ENCODE measurements at places on chromosomes 12 and 14. TPM values are rescaled to one million over a fixed set of nuclear protein-coding genes. Genes with fewer than 3 reads are reported as not detected.

MMP17 gene
- total RNA-seq = 6.1 TPM

SAMD4A gene
- total RNA-seq = 135 TPM

DNA sequence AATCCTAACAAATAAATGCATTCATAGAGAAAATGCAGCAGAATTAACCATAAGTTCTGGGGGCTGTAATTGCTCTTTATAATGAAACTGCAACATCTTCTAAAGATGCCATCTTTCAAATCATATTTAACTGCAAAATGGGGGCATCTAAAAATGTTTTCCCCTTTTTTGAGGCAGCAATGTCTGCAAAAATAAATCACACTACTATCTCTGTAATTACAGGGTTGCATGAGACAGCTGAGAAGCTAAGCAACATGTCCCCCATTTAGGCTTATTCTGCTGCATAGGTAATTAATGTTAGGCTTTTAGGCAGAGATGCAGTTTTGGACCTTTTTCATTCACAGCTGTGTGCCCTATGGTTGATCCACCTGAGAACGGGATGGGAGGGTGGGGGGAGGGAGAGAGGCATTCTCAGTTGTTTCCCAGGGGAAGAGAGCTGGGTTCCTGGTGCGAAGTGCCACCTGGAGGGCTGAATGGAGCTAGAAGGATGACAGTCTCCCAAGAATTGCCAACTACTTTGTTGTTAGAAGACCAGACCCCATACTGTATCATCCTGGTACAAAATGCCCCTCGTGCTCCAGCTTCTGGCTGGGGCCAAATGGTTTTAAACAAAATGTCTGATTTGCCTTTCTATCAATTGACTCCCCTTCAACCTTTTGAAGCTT is 154.2 kb downstream of the APAF1 start:
- no peak overlapping the region for H3K27ac ChIP-seq
- H3K4me1 ChIP-seq = no peaks in the 10 kb centered on the region
- DNase-seq = no peak
- no peak overlapping the region for H3K4me3 ChIP-seq
- H3K36me3 ChIP-seq = no peaks in the 10 kb centered on the region
- no peaks in the 10 kb centered on the region for H3K27me3 ChIP-seq

TTLL5 gene
- total RNA-seq = 25.7 TPM

TAS2R9 gene
- not detected for total RNA-seq

- no peaks in the 10 kb centered on the region for H3K27me3 ChIP-seq
- H3K27ac ChIP-seq = no peak overlapping the region
- DNase-seq = no peak
- H3K4me1 ChIP-seq = no peaks in the 10 kb centered on the region
- no peak overlapping the region for H3K4me3 ChIP-seq
- H3K36me3 ChIP-seq = no peaks in the 10 kb centered on the region
Measured at GRCh38 chr12:89861086-89861485, 152.4 kb upstream of the ATP2B1 start.

DNA sequence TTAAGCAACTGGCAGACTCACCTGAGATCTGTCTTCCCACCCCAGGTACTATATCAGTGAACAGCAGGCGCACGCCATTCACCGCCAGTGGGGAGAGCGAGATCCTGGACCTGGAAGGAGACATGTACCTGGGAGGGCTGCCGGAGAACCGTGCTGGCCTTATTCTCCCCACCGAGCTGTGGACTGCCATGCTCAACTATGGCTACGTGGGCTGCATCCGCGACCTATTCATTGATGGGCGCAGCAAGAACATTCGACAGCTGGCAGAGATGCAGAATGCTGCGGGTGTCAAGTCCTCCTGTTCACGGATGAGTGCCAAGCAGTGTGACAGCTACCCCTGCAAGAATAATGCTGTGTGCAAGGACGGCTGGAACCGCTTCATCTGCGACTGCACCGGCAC is 544.5 kb downstream of the NRXN3 start:
- H3K4me1 ChIP-seq = no peaks in the 10 kb centered on the region
- H3K27me3 ChIP-seq = no peaks in the 10 kb centered on the region
- DNase-seq = no peak
- H3K4me3 ChIP-seq = no peak overlapping the region
- H3K27ac ChIP-seq = no peak overlapping the region

- peaks cover 37% of the 10 kb centered on the region for H3K27me3 ChIP-seq
- H3K27ac ChIP-seq = no peak overlapping the region
- no peaks in the 10 kb centered on the region for H3K36me3 ChIP-seq
- peak overlapping the region; percentile 42 for H3K4me3 ChIP-seq
Measured at GRCh38 chr14:77498984-77499527, 440 bp upstream of the ISM2 start.

- H3K36me3 ChIP-seq = peaks cover 3% of the 10 kb centered on the region
- H3K27ac ChIP-seq = no peak overlapping the region
- no peaks in the 10 kb centered on the region for H3K27me3 ChIP-seq
- H3K4me1 ChIP-seq = no peaks in the 10 kb centered on the region
- no peak overlapping the region for H3K4me3 ChIP-seq
Measured at GRCh38 chr14:103015426-103015825, 41.9 kb downstream of the CDC42BPB start.

OSGEP gene
- 41.3 TPM for total RNA-seq

DNA sequence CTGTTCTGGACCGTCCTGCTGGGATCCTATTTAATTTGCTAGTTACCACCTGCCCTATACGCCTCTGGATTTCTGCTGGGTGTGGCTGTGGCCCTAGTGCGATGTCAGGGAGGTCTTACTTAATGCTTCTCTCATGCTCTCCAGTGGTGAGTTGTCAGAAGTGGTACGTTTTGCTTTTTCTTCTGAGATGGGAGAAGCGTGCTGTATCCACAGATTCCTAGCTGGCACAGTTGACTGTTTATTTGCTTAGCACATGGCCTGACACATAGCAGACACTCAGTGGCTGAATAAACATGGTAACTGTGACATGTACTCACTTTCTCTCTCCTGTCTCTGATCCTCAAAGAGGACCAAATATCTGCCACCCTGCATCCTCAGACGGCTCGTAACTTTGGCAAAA is 107.3 kb downstream of the CACNA1C start:
- no peak overlapping the region for H3K4me3 ChIP-seq
- no peaks in the 10 kb centered on the region for H3K4me1 ChIP-seq
- no peaks in the 10 kb centered on the region for H3K36me3 ChIP-seq
- H3K27me3 ChIP-seq = no peaks in the 10 kb centered on the region

EMC9 gene
- 20.9 TPM for total RNA-seq

CLEC14A gene
- 13.2 TPM for total RNA-seq

DNA sequence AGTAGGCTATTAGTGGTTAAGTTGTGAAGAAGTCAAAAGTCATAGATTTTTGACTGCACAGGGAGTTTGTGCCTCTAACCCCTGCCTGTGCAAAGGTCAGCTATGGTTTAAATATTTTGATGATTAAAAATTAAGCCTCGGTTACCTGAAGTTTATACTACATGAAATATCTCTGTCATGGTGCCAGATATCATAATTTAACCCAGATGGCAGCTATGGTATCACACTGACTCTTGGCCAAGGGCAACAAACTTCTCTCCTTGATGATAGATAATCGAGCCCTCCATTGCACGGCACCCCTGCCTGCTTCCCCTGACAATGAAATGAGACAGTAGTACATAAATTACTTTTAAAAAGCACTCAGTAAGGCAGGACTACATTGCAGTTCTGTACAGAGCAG is 80.8 kb downstream of the SLC35F4 start:
- no peak overlapping the region for H3K4me3 ChIP-seq
- no peaks in the 10 kb centered on the region for H3K36me3 ChIP-seq
- no peaks in the 10 kb centered on the region for H3K27me3 ChIP-seq
- no peaks in the 10 kb centered on the region for H3K4me1 ChIP-seq
- no peak for DNase-seq

GRCh38 chr12:113247123-113248050 is 26.1 kb downstream of the TPCN1 start:
- H3K27me3 ChIP-seq = no peaks in the 10 kb centered on the region
- DNase-seq = no peak
- peaks cover 5% of the 10 kb centered on the region for H3K36me3 ChIP-seq
- peaks cover 6% of the 10 kb centered on the region for H3K4me1 ChIP-seq
- H3K4me3 ChIP-seq = no peak overlapping the region

Measured in sigmoid colon (tissue), 7 donors.